Epithelial cell of alveolus of lung (primary cell): ENCODE measurements at places on chromosomes 7 and 10. TPM values are rescaled to one million over a fixed set of nuclear protein-coding genes. Genes with fewer than 3 reads are reported as not detected.

The ASIC3 gene
- total RNA-seq = 0.13 and 0.96 TPM in 2 replicates

The AS3MT gene
- 0.78 and 1.8 TPM in 2 replicates for total RNA-seq

The DPCD gene
- total RNA-seq = 36.3 and 40.8 TPM in 2 replicates

The AGFG2 gene
- total RNA-seq = 6.6 and 16.9 TPM in 2 replicates

The DPYSL4 gene
- 12.3 and 14.6 TPM in 2 replicates for total RNA-seq
